Fibroblast of skin of right quadriceps (primary cell): ENCODE measurements at places on chromosomes 3 and 15.

DNA sequence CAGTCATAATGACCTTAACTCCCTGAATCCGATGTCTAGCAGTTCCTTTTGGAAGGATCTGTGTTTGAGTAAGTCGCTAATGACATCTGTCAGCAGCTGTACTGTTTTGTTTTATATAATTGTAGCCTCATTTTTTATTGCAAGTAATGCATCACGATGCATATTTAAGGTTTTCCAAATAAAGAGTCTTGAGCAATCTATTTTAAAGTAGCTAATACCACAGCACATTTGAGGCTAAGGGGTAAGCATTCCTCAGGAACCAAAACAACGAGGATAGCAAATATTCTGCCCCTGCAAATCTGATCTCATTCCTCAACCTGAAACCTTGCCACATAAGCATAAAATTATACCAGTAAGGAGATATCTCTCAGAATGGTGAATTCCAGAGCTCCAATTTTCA, 98.7 kb downstream of the TBC1D5 start:
- peak; percentile 90 for DNase-seq

DNA sequence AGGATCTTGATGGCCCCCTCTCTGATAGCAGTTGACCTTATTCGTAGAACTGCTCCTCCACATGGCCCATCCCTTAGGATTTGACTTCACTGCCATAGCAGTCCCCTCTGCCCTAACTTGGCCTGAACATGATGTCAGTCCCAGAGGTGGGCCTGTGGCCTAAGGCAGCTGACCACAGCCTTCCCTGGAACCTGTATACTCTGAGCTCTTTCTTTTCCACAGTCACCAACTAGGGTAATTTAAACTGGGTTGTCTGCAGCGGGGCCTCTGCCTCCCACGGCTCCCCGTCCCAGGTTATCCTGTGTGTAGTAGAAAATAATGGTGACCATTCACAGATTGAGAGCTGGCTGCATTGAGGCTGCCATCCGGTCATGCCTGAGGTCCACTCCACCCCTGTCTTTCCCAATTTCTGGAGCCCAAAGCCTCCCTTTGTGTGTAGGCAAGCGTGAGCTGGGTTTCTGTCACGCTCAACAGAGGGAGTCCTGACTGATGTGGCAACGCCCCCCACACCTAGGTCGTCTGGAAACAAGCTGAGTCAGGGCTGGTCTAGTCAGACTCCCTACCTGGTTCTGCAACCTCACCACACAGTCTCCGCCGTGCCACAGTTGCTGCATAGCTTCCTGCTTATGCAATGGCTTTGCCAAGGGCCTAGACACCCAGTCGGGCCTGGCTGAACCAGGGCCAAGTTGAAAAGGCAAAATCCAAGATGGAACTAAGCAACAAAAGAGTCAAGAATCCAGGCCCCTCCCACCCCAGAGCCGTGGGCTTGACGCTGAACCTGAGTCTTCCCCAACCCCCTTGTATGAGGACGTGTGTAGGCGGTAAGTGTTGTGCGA, 284.5 kb downstream of the XXYLT1 start:
- no peak for DNase-seq

GRCh38 chr3:127254730-127255129, 33.1 kb downstream of the PRR20G start:
- no peak for DNase-seq

GRCh38 chr3:36653095-36653494, 111.3 kb downstream of the DCLK3 start:
- peak; percentile 62 for DNase-seq

- no peak for DNase-seq
These were observed 65.0 kb downstream of the EXOG start for GRCh38 chr3:38560996-38561717.

- DNase-seq: peak; percentile 75
These were observed 452.5 kb downstream of the RAP2B start for GRCh38 chr3:153614563-153614962.

GRCh38 chr15:75685195-75685594, 27.5 kb downstream of the CSPG4 start:
- no peak for DNase-seq

DNA sequence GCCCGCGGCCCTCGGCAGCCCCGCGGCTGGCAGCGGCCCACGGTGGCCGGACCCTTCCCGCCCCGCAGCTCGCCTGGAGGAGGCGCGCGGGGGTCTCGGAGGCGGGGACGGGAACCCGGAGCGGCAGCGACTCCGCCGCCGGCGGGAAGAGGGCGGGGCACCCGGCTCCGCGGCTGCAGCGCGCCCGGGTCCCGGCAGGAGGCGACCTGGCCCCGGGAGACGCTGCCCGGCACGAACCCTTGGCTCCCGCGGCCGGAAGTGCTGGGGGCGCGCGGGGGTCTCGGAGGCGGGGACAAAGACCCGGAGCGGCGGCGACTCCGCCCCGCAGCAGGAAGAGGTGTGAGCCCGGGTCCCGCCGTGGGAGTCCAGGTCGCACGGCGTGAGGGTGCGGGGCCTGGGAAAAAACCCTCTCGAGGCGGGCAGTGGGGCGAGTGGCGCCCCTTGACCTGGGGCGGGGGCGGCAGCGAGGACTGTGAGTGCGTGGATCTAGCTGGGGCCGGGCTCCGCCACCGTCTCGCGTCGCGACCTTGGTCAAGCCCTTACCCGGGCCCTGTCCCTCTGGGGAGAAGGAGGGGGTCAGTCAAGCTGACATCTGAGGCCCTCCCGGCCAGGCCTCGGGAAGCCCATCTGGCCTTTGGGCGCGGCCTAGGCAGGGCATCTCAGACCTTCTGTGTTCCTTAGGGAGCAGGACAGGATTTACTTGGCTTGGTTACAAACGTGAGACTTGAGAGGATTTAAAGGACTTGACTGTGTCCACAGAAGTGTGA, at the start of gene CIB2:
CIB2 (minus strand) TSS at position 151 of the 767 bp plus-strand sequence. CDS start 230 bp downstream, outside the sequence.
- DNase-seq: peak; percentile 69

GRCh38 chr3:156702367-156702766, 28.0 kb downstream of the TIPARP start:
- no peak for DNase-seq

DNA sequence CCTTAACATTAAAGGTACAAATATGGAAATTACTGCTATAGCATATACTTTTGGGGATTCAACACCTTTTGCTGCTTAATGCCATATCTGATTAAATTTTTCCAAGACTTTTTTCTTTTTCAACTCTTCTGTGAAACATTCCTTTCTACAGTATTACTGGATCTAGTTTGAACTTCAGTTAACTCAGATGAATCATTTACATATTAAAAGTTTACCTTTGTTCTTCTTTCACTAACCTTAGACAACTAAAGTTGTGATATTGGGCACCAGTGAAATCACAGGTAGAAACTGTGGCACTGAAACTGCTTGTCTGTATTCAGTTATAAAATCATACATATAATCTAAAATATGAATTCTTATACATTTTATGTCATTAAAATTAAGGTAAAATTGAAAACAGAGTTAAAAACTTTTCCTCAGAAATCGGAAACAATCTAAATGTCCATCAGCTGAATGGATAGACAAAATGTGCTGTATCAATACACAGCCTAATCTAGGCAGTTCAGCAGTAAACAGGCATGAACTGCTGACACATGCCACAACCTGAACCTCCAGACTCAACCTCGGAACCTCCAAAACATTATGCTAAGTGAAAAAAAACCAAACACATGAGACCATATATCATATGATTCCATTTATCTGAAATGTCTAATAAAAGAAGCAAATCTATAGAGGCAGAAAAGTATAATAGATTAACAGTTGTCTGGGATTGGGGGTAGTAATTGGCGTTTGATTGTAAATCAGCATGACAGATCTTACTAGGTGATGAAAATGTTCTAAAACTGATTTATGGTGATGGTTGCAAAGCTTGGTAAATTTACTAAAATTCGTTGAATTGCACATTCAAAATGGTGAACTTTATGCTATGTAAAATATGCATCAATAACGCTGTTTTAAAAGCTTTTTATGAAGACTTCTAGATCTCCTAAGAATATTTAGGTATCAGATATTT, 50.0 kb downstream of the PPARG start:
- peak; percentile 35 for DNase-seq

GRCh38 chr3:185059766-185060165, 93.1 kb downstream of the C3orf70 start:
- DNase-seq: no peak

DNA sequence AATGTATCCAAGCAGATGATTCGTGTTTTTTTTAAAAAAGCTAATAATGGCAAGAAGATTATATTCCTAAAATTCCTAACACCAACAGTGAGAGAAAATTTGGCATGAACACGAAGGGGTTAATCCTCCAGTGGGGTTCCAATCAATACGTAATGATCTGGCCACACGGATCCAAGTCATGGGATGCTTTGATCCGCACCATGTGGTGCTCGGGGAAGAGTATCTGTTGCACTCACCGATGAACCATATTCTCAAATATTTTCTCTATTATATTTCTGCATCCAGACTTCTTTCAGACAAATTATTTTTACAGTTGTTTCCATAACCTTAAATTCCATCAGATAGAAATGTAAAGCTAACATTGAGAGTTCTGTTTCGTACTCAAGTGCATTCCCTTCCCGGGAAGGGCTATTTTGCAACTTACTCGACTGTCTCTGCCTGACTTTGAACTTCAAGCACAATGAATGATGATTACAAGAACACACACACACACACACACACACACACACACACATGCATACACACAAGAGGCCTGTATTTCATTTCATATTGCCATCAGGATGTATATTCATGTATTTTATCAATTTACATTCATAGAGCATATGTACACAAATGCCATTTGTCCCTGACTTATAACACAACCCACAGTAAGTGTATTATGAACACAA, 567.2 kb downstream of the FOXP1 start:
- no peak for DNase-seq

- no peak for DNase-seq
These were observed 559.6 kb downstream of the MCTP2 start for GRCh38 chr15:94791008-94791407.

DNA sequence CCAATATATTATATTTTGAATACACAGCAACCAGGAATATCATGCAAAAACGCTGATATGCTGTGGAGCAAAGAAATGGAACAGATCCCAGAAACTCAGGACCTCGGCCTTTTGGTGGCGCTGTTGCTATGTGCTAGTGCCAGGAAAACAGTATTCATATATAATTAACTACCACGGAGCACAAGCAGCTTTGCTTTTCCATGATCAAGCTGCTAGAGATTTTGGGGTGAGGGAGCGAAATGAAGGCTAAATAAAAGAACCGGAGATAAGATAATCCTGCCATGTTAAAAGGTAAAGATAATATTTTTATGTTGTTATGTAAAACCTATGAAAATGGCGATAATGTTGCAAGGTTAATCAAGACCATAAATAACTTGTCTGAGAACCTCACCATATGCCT, 157.7 kb upstream of the FAM3D start:
- DNase-seq: peak; percentile 62

GRCh38 chr3:183254487-183255347, 1.7 kb downstream of the B3GNT5 start:
- peak; percentile 10 for DNase-seq

- no peak for DNase-seq
These were observed 13.9 kb downstream of the EOMES start for GRCh38 chr3:27708250-27708649.

- DNase-seq: peak; percentile 76
These were observed 19.4 kb downstream of the RTP3 start for GRCh38 chr3:46517016-46517783.

GRCh38 chr3:134229038-134229437, 21.6 kb downstream of the RYK start:
- no peak for DNase-seq

- DNase-seq: no peak
These were observed 38.8 kb upstream of the PCSK6 start for GRCh38 chr15:101528108-101528916.

- peak; percentile 65 for DNase-seq
These were observed 12.8 kb downstream of the UBR1 start for GRCh38 chr15:43093026-43093425.

GRCh38 chr15:28878209-28878608, 7.6 kb upstream of the APBA2 start:
- DNase-seq: no peak

DNA sequence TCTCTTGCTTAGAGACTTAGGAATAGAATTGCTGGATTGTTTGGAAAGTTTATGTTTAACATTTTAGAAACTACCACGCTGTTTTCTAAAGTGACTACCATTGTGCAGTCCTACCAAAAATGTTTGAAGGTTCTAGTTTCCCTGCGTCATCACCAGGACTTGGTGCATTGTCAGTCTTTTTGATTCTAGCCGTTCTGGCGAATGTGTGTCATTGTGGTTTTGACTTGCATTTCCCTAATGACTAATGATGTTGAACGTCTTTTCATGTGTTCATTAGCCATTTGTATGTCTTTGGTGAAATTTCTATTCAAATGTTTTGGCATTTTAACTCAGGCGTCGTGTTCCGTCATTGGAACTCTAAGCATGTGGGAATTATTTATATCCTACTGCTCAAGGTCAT, 58.0 kb downstream of the CHD2 start:
- DNase-seq: peak; percentile 35

DNA sequence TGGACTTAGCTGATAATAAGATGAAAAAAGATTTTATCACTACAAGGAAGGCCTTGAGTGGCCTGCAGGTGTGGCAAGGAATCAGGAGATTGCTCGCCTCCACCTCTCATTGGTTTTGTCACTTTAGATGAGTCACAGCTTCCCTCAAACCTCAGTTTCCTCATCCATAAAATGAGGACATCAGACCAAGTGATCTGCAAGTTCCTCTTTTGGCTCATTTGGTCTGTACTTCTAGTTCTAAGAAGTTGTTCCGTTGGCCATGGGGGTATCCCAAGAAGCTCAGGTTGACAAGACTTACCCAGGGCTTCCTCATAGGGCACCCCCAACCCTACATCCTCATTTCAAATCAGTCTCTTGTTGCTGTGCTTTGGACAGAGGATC, 254.1 kb downstream of the UACA start:
- no peak for DNase-seq

GRCh38 chr3:106018929-106019550, 150.2 kb upstream of the CBLB start:
- DNase-seq: no peak

GRCh38 chr3:58640700-58641372, 25.7 kb downstream of the FAM3D start:
- DNase-seq: peak; percentile 66

DNA sequence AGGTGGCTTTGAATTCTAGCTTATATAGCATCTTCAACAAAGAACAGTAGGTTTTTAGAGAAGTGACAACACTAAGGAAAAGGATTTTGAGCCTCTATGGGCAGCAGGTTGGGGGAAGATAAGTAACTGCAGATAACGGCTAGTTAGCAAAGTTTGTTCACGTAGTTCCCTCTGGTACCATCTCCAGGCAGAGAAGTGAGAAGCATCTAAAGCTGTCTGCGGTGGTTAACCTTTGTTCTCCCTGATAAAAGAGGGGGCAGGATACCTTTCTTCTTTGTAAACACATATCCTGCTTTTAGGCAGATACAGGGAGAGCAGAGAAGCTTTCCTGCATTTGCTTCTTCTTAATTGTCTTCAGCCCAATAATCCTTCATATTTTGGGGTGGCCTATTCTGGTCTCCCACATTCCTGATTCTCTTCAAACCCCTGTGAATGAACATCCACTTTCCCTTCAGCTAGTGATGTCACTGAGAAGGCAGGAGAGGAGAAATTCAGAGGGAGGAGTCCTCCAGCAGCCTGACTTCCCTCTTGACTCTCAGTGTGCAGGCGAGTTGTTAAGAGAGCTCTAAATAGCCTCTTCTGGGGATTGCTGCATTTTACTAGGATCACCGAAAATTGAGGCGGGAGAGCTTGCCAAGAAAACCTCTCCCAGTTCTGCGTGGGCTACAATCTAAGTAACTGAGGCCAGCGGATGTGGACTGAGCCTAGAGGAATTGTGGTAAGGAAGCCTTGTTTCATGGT, 393.7 kb upstream of the C2CD4B start:
- peak; percentile 41 for DNase-seq
